Renal pelvis (tissue), 12 donors: ENCODE measurements at places on chromosomes 12 and 14.
A peak's percentile ranks its signal among the peaks of the same experiment; 100 is the strongest.

DNA sequence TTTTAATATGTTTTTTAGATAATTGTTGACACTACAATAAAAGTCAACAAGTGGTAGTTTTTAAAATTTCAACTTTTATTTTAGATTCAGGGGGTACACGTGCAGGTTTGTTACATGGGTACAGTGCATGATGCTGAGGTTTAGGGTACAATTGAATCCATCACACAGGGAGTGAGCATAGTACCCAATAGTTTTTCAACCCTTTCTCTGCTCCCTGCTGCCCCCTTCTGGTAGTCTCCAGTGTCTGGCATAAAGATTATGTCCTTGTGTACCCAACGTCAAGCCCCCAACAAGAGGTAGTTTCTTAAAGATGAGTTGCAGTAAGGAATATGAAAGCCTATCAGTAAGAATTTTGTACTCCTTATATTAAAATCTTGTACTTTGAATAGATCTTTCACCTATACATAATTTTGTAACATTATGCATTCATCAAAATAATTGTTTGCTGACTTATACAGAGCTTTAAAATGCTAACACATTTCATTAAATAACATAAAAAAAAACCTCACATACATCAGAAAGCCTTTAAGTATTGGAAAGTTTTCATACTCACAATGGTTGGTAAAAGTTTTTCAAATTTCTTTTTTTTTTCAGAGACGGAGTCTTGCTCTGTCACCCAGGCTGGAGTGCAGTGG is 5.4 kb upstream of the RALGAPA1 start:
- DNase-seq: no peak

- no peak for DNase-seq
Observed at GRCh38 chr12:82329508-82329907, 28.7 kb downstream of the CCDC59 start.

DNA sequence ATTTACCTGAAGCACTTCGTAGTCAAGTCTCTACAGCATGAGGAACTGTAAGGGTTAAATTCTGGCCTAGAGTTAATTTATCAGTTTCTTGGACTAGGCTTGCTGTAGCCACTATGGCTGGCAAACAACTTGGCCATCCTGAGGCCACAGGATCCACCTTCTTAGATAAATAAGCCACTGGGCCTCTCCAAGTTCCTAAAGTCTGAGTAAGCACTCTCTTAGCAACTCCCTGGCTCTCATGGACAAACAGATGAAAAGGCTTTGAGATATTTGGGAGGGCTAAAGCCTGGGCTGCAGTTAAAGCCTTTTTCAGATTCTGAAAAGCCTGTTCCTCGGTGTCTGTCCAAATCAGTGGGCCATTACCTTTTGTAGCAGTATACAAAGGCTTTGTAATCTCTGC is 675.0 kb downstream of the TMEM121 start:
- no peak for DNase-seq

- peak; percentile 61 for DNase-seq
Observed at GRCh38 chr12:100668945-100669536, 95.6 kb downstream of the GAS2L3 start.

DNA sequence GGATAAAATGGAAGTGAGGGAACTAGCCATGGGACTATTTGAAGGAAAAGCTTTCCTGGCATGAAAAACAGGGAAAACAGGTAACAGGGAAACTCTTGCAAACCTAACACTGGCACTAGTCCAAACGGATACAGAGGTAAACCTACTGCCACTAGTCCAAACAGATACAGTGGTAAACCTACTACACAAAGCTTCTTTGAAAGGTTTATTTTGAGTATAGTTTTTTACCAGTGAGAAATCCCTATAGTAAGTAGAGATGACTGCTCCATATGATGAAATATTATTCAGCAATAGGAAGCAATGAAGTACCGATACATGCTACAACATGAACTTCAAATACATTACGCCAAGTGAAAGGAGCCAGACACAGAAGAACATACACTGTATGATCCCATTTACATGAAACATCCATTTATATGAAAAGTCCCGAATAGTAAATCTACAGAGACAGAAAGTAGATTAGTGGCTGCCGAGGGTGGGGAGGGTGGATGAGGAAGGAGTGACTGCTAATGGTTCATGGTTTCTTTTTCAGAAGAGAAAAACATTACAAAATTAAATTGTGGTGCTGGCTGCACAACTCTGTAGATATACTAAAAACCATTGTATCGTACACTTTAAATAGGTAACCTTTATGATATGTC is 25.5 kb downstream of the SPTLC2 start:
- no peak for DNase-seq

DNA sequence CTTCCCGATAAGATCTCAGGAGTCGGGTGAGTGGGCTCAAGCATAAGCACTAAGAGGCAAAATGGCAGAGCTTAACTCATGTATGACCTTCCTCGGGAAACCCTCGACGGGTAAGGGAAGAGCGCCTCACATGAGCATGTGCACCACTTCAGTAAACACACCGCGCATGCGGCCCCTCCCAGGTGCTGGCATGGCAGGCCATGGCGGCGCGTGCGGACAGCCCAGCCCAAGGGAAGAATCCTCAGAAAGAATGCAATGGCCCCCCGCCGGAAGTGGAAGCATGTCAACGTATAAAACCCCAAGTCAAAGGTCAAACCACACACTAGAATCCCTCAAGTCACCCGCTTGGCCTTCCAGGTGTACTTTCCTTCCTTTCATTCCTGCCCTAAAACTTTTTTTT is 6.6 kb upstream of the TNFAIP2 start:
- DNase-seq: no peak

GRCh38 chr12:65094722-65095121 is 26.4 kb downstream of the WIF1 start:
- DNase-seq: no peak

DNA sequence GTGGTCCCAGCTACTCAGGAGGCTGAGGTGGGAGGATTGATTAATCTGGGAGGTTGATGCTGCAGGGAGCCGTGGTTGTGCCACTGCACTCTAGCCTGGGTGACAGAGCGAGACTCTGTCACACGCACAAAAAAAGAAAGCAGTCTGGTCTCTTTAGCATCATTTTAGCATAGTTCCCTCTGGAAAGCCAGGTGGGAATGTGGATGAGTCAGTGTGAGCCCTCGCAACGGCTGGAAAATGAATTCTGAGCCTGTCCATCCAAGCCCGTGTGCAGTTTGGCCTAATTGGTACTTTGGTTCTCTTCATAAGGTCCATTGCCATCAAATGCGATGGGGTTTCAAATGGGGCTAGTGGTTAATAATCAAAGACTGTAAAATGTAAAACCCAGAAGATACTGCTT is 2.4 kb downstream of the MYL2 start:
- no peak for DNase-seq
